ENCODE measurements at places on chromosomes 11 and 22.

DNA sequence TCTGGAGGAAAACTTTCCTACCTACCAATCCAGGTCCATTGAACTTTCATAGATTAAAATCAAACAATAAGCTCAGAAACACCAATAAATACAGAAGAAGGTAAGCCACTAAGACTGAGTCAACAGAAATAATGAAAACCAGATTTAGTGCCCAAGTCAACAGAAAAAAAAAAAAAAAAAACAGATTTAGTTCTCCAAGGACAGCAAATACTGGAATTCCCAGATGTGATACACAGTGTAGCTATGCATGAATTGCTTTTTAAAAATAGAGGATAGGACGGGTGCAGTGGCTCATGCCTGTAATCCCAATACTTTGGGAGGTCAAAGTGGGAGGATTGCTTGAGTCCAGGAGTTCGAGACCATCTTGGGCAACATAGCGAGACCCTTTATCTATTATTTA is 15.7 kb downstream of the DMC1 start:
- no peak for DNase-seq

DNA sequence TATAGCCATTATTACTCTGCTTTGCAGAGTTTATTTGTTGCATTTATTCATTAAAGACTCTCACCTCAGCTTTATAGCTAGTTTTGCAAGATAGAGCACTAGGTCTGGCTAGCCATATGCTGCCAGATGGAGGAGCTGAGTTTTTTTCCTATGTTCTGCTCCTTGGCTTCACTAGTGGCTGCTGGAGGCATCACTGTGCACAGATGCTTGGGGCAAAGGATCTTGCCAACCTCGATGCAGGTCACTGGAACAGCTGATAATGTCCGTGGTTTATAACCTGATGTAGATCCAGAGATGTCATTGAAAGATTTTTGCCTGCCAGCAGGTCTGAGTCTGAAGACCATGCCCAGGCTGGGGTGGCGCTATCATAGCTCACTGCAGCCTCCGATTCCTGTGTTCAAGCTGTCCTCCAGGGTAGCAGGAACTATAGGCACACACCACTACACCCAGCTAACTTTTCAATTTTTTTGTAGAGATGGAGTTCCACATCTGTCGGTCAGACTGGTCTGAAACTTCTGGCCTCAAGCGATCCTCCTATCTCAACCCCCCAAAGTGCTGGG is 63.2 kb downstream of the PACS1 start:
- no peak for DNase-seq

DNA sequence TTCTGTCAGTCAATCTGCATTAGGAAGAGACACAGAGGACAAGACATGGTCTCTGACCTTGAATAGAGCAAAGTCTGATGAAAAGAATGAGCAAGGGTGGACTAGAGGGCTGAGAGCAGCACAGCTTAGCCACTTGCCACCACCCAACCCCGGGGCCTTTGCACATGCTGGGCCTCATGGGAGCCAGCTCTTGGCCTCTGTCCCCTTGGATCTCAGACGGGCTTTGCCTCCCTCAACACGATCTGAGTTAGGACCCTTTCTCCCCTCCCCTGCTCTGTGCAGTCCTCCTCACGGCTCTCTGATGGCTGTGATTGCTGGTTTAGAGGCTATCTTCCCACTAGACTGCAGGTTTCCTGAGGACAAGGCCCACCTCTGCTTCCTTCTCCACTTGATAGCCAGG is 131.6 kb upstream of the B3GAT1 start:
- DNase-seq, result no peak

GRCh38 chr11:72039031-72039855 is 40.5 kb downstream of the IL18BP start:
- no peak for DNase-seq

DNA sequence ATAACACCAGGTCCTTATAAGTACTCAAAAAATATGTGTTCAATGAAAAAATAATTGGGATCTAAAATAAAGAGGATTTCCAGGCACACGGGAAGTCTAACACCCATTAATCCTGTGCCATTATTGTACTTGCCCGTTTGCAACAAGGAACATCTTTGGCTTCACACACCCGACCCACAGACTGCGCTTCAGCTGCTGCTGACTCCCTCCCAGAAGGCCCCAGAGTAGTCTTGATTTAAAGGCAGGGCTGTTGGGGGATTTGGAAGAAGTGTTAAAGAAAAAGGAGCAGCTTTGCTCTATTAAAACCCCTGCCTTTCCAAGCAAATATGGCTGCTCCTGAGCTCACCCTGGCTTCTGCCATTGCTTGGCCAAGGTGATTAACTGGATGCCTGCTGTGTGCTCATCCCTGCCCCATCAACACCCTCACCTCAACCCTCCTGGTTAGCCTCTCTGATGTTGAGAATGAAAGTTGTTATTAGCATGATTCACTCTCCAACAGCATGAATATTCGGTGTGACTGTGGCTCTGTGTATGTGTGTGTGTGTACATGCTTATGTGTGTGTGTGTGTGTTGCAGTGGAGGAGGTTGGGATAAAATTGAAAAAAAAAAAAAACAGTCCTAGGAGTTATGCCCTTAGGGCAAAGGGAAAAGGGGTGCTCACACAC is 76.1 kb downstream of the KIRREL3 start:
- no peak for DNase-seq

Data from esophagus squamous epithelium (tissue), 5 donors.